ENCODE measurements at places on chromosomes 16 and 17. TPM values are rescaled to one million over a fixed set of nuclear protein-coding genes. Genes with fewer than 3 reads are reported as not detected.
A peak's percentile ranks its signal among the peaks of the same experiment; 100 is the strongest.

Gene NPW
- polyA plus RNA-seq: 4.4 TPM

DNA sequence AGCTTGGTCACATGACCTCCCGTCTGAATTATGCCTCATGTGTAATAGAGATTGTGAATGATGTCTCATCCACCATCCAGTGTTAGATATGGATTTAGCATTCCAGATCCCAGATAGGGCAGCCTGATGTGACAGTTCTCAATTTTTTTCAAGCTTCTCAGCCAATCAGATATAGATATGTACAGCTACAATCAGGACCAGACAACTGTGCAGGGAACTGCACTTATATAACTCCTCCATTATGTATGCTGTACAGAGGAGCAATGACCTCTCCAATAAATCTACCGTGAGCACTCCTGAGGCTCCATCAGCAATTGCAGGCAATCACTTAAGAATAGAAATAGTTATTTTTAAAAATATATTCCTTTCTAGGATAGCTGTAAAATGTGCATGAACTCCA lies 722.8 kb upstream of the SOX9 start:
- DNase-seq: no peak

GRCh38 chr16:84836234-84836647 lies 16.5 kb downstream of the CRISPLD2 start:
- DNase-seq: peak; percentile 53

- peak; percentile 94 for DNase-seq
Measured at GRCh38 chr17:18855831-18856569, 1.9 kb upstream of the PRPSAP2 start.

DNA sequence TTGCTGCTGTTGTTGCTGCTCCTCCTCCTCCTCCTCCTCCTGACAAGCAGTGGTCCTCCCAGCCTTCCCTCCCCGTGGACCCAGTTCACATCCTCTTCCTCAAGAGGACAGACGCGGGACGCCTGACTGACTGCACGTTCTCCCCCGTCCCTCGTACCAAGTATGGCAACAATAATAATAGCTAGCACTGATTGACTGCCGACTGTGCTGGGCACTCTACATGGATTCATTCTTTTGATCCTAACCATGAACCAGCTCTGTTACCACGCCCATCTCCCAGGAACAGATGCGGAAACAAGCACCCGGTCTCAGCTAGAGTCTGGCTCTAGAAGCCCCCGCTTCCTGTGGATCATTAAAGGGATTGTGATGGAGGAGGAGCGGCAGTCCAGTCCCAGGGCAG lies 78.0 kb downstream of the GNAO1 start:
- DNase-seq: no peak

- DNase-seq: peak; percentile 24
Measured at GRCh38 chr17:55264278-55264644, 499 bp upstream of the HLF start.

GRCh38 chr16:88282564-88283395 lies 100.0 kb upstream of the ZNF469 start:
- peak; percentile 44 for DNase-seq

DNA sequence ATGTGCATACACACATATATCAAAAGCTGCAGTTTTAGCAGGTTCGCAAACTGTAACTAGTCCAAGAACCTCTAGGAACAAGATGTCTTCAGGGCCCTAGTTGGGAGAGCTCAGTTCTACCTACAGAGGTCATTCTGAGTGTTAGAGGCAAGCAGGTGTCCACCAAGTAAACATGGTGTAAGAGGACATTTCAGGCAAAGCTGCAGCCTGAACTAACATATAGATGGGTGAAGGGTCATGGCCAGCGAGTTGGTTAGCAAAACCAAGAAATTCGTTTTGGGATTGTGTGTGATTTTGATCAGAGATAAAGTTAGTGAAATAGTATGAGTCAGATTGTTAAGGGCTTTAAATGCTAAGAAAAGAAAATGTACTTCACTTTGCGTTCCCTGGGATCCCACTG lies 24.6 kb downstream of the C17orf75 start:
- DNase-seq: no peak

- no peak for DNase-seq
Measured at GRCh38 chr17:77610972-77611521, 347.5 kb upstream of the TNRC6C start.

DNA sequence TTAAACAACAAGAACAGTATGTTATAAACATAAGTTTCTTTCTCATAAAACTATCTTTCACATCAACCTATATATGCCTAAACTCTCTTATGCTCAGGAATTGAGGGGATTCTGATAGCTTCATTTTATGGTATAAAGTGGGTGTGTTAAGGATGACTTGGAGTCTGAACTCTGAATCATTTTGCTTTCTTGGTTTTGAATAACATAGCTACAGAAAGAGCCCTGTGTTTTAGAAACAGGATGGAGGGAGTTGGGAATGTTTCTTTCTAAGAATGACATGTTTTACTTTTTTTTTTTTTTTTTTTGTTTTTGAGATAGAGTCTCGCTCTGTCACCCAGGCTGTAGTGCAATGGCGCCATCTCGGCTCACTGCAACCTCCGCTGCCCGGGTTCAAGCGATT lies 50.1 kb downstream of the RHOT1 start:
- DNase-seq: no peak

DNA sequence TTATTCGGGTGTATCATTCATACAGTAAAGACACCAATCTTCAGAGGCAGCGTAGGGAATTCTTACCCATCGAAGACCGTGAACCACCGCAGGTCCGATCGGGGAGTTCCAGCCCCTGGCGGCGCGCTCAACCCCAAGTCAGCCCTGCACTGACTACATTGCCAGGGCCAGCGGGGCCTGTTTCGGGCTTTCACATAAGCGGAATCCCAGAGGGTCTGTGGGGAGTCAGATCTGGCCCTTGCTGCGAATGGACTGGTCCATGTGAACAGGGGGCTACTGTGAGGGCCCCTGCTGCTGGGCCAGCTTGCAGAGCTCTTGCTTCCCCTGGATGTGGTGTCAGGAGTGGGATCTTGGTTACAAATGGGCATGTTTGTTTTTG lies 7.6 kb downstream of the PDE6G start:
- DNase-seq: no peak

Gene REXO5
- 6.7 TPM for polyA plus RNA-seq

Gene KRTAP9-2
- not detected for polyA plus RNA-seq

Gene CUEDC1
- polyA plus RNA-seq: 17.1 TPM

Gene C1QTNF1
- 3.1 TPM for polyA plus RNA-seq

Gene TMEM98
- 202 TPM for polyA plus RNA-seq

Gene ENKD1
- polyA plus RNA-seq: 12.1 TPM

GRCh38 chr16:85673529-85674417 lies 15.0 kb downstream of the GINS2 start:
- DNase-seq: peak; percentile 58

GRCh38 chr16:54933281-54934011 lies 2.8 kb downstream of the IRX5 start:
- no peak for DNase-seq

GRCh38 chr17:79023180-79023705 lies 726 bp upstream of the C1QTNF1 start:
- DNase-seq: no peak

Gene TP53TG3B
- polyA plus RNA-seq: not detected

- no peak for DNase-seq
Measured at GRCh38 chr17:36673068-36673467, 71.7 kb downstream of the MRM1 start.

- peak; percentile 72 for DNase-seq
Measured at GRCh38 chr17:77300016-77300686, 159.4 kb downstream of the SEC14L1 start.

Gene KRT24
- polyA plus RNA-seq: not detected

Gene SLC5A2
- polyA plus RNA-seq: 7.3 TPM

DNA sequence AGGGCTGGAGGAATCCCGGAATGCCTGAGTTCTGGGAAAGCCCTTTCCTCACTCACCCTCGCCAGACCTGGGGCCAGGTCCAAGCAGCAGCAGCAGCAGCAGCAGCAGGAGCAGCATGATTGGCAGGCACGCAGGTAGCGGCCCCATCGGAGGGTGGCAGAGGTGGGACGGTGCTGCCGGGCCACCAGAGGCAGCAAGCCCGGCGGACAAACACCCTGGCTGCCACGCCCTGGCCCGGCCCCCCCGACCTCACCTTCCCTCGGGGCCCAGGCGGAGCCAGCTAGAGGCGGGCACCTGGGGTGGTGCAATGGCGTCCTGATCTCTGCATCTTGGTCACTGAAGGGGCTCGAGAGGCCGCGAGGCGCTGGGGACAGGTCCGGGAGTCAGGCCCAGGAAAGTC lies 122.4 kb downstream of the LAT start:
- DNase-seq: peak; percentile 56

- peak; percentile 29 for DNase-seq
Measured at GRCh38 chr17:83012868-83013778, 66.3 kb upstream of the METRNL start.

Measured in large intestine (tissue), 12 donors.